T-helper 1 cell (primary cell): ENCODE measurements at places on chromosomes 2 and 18.

GRCh38 chr2:220356076-220356475 lies 728.6 kb downstream of the SLC4A3 start:
- no peak for DNase-seq

- no peak for DNase-seq
Measured at GRCh38 chr18:3248062-3248657, 559 bp downstream of the MYL12A start.

- no peak for DNase-seq
Measured at GRCh38 chr2:159124441-159124911, 156.0 kb downstream of the TANC1 start.

GRCh38 chr2:16382451-16382850 lies 283.2 kb downstream of the CYRIA start:
- no peak for DNase-seq

DNA sequence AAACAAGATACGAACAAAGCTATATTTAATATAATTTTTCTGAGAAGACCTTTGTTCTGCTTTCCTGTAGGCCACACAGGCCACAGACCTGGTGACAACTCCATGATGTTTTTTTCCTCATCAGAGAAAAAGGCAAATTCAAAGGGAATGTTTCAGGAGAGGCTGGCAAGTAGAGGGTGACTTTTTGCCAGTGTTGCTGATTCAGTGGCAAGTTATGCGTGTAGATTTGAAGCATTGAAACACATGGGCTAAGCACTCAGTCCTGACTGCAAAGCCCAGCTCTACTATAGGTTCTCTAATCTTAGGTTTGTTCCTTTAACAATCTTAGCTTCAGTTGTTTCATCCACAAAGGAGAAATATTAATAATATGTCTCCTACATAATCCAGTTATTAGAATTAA lies 499.8 kb downstream of the SUCLG1 start:
- DNase-seq = no peak

- no peak for DNase-seq
Measured at GRCh38 chr2:190023860-190024259, 38.7 kb downstream of the MSTN start.

DNA sequence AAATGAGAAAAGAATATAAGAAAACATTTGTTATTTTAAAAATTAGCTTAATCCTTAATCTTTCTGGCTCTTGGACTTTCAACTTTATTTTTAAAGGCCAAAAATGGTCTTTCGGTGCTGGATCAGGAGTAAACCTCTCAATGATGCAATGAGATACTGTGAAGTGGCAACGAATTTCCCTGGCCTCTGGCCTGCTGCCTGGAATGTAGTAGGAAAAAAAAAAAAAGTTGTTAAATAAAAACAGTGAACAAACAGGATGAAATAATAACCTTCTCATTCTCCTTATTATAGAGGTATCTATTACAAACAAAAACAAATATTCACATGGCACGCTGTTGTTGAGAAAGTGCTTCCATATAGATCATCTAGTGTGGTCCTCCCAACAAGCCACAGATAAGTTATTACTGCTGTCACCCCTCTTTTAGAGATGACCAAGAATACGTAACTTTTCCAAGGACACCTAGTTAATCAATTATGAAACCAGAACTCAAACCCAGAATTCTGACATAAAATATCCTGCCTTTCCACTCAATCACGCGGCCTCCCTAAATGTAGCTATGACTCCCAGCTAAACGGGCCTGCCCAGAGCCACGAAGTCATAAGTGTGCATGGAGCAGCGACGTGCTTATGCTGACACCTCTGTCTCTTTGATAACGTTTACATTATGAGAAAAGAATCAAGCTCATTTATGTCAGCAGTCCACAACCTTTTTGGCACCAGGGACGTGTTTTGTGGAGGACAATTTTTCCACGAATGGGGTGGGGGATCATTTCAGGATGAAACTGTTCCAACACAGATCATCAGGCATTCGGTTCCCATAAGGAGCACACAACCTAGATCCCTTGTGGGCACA lies 170.9 kb downstream of the BCL2 start:
- DNase-seq = no peak
